Nucleus accumbens (tissue), 56 donors: ENCODE measurements at places on chromosomes 6 and 20.

- no peak for DNase-seq
These were observed 5.7 kb upstream of the NHSL1 start for GRCh38 chr6:138504764-138505689.

- no peak for DNase-seq
These were observed 2.2 kb downstream of the SLC13A3 start for GRCh38 chr20:46648903-46649649.

DNA sequence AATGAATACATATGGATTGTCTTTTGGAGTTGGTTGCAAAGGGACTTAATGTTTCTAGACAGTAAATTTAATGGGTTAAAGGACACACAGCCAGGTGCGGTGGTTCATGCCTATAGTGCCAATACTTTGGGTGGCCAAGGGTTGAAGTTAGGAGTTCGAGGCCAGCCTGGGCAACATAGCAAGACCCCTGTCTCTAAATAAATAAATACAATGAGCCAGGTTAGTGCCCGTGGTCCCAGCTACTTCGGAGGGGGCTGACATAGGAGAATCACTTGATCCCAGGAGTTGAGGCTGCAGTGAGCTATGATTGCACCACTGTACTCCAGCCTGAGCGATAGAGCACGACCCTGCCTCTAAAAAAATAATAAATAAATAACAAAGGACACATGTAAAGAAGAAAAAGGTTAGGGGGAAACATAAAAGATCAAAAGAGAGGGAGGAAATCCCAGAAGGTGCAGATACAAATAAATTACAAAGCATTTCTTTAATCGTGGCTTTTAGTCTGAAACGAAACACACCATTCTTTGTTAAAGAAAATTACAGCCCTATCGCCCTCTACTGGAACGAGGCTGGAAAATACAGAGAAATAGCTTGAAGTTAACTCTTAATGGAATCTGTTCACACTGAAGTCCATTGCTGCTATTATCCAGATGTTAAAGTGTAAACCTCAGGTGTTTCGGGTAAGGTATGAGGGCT, 42.6 kb upstream of the SCML4 start:
- no peak for DNase-seq

GRCh38 chr6:67285770-67286495, 1349.1 kb upstream of the ADGRB3 start:
- no peak for DNase-seq

GRCh38 chr6:70353448-70353847, 50.6 kb upstream of the COL9A1 start:
- no peak for DNase-seq
